AG09309 (cell line): ENCODE measurements at places on chromosomes 7 and 10.

DNA sequence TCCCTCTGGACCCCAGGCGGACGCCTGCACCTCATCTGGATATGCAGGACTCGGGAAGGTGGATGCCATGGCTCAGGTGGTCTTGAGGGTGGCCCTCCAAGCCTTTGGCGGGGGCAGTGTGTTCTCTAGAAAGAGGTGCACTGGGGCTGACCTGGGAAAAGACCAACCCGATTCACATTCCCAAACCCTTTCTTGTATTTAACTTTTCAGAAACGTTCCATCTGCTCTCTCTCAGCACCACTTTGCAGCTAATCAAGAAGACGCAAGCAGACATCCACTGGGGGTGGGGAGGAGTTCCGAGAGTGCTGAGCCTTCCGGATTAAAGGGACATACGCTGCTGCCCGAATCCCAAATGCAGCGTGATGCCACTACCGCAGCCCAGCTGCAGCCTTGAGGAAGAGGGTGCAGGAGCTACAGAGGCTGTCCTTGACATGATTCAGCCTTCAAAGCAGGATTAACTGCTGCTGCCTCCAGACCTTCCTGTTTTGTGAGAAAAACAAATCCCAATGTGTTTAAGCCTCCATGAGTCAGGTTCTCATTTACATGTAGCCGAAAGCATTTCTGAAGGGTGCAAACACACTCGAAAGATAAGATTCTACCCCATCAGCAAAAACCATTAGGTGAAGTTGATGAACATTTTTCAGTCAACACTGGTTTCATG is 39.9 kb downstream of the RBM17 start:
- DNase-seq, result no peak

DNA sequence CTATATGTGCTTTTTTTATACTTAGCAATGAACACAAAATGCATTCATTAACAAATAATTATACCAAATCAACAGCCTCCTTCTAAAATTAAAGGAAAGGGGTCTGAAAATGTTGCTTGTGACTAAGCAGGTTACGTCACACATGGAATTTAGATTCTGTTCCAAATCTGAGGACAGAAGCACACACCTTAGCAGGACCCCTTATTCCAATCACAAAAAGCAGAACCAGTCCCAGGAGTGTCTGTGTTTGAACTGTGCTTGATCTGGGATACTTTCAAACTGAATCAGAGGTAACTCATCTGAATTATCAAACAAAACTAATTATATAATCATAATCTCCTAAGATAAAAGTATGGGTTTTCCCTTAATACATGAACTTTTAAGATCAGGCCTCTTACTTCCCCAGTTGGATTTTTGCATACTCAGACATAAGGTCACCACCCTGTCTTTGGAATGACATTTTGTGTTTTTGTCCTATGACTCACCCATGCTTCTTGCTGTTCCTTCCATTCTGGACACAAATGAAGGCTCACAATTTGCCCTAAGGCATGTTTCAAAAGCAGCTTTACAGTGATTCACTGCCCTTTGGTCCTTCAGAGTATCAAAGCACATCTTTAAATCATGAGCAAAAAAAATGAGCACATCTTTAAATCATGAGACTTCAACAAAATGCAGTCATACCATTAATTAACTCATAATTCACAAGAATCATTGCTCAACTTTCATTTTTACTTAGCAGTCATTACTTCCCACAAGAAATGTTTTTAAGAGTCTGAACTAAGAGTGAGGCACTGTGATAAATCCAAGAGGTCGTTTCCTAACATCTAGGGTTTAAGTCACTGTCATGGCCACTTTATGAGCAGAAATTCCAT is 35.5 kb downstream of the SEMA3C start:
- DNase-seq, result peak; percentile 99

- no peak for DNase-seq
These were observed 267.4 kb downstream of the USP6NL start for GRCh38 chr10:11344081-11344480.

DNA sequence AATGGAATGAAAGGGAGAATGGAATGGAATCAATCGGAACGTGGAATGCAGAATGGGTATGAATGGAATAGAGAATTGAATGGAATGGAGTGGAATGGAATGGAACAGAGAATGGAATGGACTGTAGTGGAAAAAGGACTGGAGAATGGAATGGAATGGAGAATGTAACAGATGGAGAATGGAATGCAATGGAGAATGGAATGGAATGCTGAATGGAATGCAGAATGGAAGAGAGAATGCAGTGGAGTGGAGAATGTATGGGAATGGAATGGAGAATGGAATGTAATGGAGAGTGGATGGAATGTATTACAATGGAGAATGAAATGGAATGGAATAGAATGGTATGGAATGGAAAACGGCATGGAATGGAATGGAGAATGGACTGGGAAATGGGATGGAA is 96.9 kb downstream of the NSUN6 start:
- DNase-seq, result no peak

GRCh38 chr7:55154096-55154495 is 135.3 kb downstream of the EGFR start:
- DNase-seq, result no peak

DNA sequence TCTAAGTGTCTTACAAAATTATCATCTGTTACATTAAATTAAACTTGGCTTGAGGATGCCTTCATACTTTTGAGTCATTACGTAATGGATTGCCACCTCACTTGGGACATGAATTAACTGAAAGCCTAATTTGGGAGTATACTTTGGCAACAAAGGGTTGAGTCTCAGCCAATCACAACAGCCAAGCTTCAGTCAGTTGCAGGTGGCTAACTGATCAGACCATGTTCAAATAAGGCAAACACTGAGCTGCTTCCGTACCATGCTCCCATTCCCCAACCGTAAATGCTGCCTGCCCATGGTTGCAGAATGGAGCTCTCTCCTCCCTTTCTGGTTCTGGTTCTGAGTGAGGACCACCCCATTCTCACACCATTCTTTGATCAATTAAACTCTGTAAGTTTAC is 92.9 kb upstream of the STK17A start:
- DNase-seq, result no peak

DNA sequence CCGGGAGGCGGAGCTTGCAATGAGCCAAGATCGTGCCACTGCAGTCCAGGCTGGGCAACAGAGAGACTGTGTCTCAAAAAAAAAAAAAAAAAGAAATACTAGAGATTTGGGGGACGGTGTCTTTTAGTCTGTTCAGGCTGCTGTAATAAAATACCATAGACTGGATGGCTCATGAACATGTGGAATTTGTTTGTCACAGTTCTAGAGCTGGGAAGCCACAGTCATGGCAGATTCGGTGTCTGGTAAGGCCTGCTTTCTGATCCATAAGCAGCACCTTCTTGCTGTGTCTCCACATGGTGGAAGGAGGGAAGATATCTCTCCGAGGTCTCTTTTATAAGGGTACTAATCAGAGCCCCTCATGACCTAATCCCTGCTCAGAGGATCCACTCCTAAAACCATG is 102.7 kb upstream of the MKLN1 start:
- no peak for DNase-seq

DNA sequence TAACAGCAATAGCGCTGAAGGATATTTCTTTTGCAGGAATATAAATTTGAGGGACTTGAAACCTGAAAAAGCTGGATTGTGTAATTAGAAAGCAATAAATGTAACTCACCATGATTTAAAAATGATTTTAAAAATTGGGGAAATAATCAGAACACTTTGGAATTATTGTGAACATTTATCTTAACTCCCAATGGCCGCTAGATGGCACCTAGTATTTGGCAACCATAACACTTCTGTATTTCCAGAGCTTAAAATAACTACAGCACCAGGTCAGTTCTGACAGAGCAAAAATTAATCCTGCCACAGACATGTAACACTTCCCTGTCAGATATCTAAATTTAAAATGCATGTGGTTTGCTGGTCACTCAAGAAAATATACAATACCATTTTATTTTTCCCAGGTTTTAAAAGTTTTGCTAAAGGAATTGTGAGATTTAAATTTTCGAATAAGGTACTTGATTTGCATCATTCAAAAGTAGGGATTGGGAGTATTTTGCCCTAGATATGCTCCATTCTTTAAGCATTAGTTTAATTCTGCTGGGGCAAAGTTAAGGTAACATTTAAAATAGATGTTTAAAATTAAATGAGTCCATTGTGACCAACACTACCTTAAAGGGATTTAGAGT is 144.5 kb downstream of the PPP1R3A start:
- peak; percentile 23 for DNase-seq

- no peak for DNase-seq
These were observed 37.4 kb upstream of the PRKCQ start for GRCh38 chr10:6617309-6618076.

DNA sequence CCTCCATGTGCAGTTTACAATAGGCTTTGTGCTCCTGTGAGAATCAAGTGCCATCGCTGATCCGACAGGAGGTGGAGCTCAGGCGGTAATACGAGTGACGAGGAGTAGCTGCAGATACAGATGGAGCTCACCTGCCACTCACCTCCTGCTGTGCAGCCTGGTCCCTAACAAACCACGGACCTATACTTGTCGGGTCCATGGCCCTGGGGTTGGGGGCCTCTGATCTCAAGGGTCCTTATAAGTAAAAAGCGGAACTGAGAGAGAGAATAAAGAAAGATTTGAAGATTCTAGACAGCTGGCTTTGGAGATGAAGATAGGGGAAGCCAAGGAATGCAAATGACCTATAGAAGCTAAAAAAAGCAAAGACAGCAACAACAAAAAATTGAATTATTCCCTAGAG is 130.6 kb downstream of the PLXDC2 start:
- no peak for DNase-seq

DNA sequence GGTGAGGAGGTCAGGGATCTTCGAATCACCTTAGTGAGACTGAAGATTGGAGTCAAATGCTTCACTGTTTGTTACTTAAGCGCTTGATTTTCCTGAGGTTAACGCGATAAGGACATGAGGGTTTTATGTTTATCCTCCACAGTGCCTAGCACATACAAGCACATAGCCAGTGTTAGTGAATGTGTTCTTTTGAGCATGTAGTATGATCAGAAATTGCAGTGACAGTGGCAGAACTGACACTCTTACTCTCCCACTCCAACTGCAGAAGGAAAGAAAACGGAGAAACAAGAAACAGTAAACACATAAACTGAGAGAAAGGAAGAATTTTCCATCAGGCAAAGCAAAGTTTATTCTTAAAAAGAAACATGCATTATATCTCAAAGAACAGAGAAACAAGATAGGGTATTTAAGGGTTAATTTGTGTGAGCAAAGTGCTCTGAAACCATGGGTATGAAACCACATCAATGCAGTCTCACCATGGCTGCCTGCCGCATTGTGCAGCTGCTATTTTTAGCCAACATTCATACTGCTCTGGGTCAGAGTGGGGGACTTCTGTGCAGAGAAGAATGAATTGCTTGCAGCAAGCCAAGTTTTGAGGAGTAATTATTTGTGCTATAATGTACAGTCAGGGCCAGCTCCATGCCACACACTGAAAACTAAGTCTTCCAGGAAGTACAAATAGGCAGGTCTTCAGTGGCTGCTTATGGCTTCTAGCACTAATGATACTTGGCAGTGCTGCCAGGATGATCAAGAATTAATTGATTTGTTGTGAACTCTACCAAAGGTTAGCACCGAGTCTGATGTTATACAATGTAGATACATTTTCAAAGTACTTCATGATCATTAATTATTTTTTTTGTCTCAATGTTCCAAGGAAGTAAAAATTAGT is 152.0 kb downstream of the MACC1 start:
- peak; percentile 55 for DNase-seq

DNA sequence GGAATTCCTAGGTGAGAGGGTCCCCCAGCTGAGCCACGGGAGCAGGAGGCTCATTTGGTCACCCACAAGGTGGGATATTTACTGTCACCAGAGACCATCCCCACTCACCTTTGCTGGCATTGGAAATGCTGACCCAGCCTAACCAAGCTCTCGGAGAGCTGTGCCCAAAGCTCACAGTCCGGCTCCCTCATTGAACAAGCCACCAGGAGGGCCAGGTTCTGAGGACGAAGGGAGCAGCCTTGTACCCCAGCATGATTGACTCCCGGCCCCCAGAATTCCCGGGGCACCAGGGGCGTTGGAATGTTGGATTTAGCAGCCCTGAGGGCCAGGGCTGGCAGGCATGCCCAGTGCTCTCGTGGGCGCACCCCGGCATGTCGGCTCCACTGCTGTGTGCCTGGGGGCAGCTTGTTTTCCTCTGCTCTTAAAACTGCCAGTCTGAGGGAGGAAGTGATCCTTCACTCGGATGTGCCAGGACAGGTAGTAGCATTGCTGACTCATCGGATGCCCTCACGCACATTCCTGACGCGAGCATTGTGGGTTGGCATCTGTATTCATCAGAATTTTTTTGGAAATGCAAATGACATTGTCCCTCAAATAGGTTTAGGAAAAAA is 23.3 kb downstream of the CLIP2 start:
- DNase-seq, result no peak

GRCh38 chr10:4312051-4312835 is 513.8 kb upstream of the AKR1E2 start:
- no peak for DNase-seq

GRCh38 chr7:156778668-156779067 is 114.3 kb downstream of the LMBR1 start:
- DNase-seq, result no peak

DNA sequence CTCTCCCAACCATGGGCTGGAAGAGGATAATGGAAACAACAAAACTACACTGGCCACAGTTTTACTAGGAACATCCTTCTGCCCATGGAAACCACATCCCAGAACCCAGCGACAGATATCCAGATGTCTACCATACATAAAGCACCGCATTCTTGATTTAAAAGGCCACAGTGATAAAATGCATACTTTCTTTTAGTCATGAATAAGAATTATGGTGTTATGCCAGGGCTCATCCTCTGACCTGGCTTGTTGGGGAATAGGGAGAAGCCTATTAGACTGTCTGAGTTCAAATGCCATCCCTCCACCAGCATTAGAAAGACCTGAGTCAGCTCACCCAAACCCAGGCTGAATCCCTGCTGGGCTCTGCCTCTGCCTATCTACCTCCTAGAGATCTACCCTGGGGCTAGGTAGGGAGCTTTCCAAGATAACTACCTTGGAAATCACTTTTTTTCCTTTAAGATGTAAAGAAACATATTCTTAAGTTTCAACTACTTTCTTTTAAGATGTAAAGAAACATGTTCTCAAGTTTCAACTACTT is 5.2 kb downstream of the ABCA13 start:
- DNase-seq, result no peak

- DNase-seq, result peak; percentile 4
These were observed 3.5 kb downstream of the MKRN1 start for GRCh38 chr7:140475747-140476333.

GRCh38 chr10:17838080-17838648 is 29.0 kb downstream of the MRC1 start:
- DNase-seq, result no peak

DNA sequence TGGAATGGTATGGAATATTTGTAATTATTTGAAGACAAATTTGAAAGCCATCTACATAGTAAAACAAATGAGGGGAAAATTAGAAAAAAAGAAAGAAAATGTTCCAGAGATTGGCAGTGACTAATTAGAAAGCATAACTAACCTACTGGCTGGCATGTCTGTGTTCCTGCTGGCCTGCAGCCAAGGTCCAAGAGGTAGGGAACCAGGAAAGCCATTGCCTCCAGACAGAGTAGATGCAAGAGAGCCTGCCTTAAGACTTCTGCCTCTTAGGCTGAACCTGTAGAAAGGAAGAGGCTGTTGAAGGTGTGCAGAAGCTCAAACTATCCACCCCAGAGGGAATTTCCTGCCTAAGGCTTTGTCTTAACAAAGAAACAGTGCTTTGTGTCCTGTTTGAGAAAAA is 982.0 kb downstream of the SORCS1 start:
- no peak for DNase-seq
